Lung microvascular endothelial cell (primary cell): ENCODE measurements at places on chromosomes 16 and 17. TPM values are rescaled to one million over a fixed set of nuclear protein-coding genes. Genes with fewer than 3 reads are reported as not detected.

- DNase-seq = no peak
Measured at GRCh38 chr17:13134076-13134475, 116.2 kb upstream of the ELAC2 start.

Gene TAF15
- 54.5 and 65.7 TPM in 2 replicates for total RNA-seq

- peak; percentile 87 for DNase-seq
Measured at GRCh38 chr17:34252444-34253138, 2.5 kb upstream of the CCL2 start.

- DNase-seq = peak; percentile 67
Measured at GRCh38 chr17:45311760-45312476, 4.9 kb downstream of the MAP3K14 start.

DNA sequence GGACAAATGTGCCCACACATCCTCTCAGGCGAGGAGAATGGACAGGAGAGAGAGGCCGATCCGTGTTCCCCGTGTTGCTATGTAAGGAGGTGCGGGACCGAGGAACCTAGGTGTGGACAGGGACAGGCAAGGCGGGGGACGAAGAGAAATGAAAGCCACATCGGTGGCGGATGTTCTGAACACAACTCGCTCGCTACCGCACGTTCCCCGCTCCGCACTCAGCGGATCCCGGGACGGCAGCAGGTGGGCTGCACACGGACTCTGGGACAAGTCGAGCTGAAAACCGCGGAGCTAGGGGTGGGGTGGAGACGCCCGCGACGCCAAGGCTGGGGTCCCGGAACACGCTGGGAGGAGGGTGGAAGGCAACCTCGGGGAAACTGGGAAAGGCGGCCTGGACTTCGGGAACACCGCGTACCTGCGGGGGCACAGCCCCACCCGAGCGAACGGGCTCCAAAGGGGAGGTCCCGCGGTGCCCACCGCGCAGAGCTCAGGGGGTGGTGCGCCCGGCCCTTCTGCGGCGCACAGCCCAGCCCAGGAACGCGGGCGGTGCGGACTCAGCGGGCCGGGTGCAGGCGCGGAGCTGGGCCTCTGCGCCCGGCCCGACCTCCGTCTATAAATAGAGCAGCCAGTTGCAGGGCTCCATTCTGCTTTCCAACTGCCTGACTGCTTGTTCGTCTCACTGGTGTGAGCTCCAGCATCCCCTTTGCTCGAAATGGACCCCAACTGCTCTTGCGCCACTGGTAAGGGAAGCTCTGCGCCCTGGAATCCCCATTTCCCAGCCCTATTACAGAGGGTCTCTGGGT, at the start of gene MT1E:
Gene MT1E, plus strand, starts transcription at position 642 of the 803 bp plus-strand sequence. Its CDS starts 71 bp downstream, at position 713.
- DNase-seq = peak; percentile 77

Gene SPATA32
- not detected in 2 replicates for total RNA-seq

GRCh38 chr17:78957128-78957527, 22.6 kb downstream of the LGALS3BP start:
- no peak for DNase-seq

DNA sequence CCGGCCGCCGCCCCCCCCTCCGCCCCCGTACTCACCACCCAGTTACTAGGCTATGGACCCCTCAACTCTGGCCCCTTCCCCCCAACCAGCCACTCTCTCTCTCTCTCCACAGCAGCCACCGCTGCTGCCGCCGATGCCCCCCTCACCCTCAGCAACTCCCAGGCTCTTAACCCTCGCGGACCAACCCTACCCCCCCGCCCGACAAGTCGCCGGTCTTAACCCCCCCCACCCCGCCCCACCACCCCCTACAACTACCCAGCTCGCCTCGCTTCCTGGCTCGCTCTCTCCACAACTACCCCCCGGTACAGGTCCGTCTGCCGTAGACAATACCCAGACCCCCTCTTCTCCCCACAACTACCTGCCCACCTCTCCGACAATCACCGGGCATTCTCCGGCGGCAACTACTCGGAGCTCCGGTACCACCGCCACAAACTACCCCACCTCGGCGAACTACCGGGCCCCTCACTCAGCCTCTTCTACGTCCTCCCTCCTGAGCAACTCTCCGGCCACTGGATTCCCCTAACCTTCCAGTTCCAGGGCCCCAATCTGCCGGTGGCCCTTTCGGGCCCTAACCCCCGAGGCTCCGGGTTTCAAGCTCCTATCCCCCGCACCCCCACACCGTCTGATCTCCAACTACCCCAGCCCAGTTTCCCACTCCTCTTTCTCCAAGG, 702 bp downstream of the PHF23 start:
- peak; percentile 40 for DNase-seq

Gene HOXB6
- total RNA-seq = 0.40 and 0.87 TPM in 2 replicates

Gene CARD14
- total RNA-seq = 0.22 and 0.40 TPM in 2 replicates

GRCh38 chr17:78107976-78108725, 20.4 kb downstream of the TMC6 start:
- no peak for DNase-seq

Gene BMERB1
- total RNA-seq = 12.3 and 15.5 TPM in 2 replicates

- peak; percentile 51 for DNase-seq
Measured at GRCh38 chr16:31354394-31355291, at the start of gene ITGAX. Gene ITGAX (plus strand): TSS chr16:31355176. CDS start chr16:31355255, 79 bp downstream.

GRCh38 chr16:29868396-29869009, 5.5 kb upstream of the CDIPT start:
- no peak for DNase-seq

- no peak for DNase-seq
Measured at GRCh38 chr17:66548659-66549310, 246.4 kb downstream of the PRKCA start.

DNA sequence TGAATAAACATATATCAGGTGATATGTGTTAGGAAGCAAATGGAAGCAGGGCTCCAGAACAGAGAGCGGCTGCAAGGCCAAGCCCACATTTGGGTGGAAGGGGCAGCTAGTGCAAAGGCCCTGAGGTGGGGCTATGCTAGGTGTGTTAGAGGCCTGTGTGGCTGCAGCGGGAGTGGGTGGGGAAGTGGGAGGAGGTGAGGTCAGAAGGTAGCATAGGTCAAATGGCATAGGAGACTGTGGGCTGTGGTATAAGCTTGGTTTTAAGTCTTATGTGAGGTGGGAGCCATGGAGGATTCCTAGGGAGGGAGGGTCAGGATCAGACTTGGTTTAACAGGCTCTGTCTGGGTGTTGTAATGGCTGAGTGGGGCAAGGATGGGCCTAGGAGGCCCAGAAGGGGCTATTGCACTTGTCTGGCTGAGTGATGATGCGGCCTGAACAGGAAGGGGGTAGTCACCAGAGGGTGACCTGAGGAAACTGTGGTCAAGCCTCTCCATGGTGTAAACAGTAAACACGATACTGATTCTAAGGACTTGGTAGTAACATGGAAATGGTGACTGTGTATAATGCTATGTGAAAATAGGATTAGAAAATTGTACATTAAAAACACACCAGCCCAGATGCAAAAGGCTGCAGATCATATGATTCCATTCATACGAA, 31.1 kb downstream of the RAI1 start:
- DNase-seq = peak; percentile 71

GRCh38 chr17:27804113-27804512, 3.8 kb upstream of the NOS2 start:
- DNase-seq = no peak

Gene MLKL
- 8.9 and 10.9 TPM in 2 replicates for total RNA-seq

DNA sequence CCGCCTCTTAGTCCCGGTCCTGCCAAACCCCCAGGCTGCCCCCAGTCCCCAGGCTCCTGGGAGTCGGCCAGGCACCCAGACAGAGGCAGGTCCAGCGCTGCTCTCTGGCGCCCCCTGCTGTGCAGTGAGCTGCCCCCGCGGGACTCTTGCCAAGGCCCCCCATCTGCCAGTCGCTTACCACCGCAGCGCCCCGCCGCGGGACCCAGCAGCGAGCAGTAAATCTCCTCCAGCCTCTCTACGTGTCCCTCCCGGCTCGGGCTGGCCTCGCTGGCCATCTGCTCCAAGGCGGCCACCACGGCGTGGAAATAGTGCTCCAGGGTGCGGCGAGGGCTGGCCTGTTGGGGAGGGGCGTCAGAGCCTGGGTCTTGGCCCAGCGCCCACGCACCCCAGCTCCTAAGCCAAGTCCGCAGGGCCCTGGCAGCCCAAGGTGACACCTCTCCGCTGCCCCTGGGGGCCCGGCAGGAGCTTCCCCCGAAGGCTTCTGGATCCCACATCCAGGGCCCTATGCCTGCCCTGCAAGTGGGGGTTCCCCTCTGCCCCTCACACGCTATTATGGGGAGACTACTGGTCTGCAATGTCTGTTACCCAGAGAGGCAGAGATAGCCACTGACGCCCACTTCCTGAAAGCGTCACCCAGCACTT, 33.7 kb upstream of the MFSD6L start:
- peak; percentile 13 for DNase-seq

DNA sequence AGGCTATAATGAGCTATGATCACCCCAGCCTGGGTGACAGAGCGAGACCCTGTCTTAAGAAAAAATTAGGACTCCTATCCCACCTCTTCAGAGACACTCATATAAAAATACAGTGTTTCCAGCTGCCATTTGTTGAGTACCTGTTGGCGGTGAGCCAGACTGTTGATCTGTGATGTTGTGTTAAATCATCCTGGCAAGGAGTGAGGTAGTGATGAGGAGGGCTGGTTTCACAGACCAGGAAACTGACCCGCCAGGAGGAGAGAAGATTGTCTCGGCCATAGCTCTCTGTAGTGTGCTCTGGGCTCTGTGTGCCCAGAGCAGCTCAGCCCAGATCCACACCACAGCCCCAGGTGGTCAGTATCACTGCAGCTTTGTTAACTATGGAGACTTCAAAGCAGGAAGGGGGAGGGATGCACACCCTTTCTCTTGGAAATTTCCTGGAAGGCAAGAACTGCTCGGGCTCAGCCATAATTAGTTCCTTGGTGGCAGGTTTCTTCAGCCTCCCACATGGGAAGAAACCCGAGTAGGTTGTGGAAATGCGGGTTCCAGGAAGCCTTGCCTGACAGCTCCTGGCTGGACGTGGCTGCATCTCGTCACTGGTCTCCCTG, 343.0 kb downstream of the SNX29 start:
- no peak for DNase-seq

Gene CCL16
- total RNA-seq = under 0.01 TPM in 1 of 2 replicates, not detected in the other

DNA sequence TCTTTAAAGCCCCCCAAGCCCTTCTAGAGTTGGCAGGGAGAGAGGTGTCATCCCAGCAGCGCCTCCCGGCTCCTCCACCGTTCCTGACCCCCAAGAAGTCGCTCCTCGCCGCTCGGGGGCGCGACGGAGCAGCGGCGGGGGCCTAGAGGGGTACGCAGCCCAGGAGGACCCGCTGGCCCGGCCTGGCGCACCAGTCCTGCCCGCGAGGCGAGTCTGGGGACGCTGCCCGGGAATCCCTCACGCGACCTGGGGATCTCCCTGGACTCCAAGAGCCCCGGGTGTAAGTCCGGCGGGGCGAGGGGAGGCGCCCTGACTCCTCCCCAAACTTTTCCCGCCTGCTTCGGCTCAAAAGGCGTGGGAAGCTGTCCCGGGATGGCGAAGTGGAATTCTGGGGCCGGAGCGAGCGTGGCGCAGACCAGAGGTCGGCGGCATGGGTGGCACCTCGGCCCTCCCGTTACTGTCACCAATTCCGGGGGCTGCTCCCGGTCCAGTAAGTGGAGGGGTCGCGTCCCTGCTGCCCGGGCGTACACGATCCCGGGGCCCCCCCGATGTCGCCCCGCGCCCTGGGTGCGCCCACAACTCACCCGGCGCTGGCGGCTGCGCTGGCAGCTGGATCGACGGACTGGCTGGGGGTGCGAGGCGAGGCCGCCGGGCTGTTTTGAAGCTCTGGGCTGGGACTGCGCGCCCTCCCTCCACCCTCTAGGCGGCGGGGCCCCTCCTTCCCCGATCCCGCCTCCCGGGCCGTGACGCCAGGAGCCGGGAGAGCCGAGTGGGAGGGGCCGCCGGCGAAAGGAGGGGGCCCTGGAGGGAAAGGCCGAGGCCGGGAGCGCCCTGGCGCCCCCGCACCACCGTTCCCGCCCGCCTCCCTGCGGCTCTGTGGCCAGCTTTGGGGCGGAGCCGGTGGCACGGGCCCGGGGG, at the start of gene EMP2:
Gene EMP2, minus strand, starts transcription at position 634 of the 918 bp plus-strand sequence. CDS start 32,981 bp downstream, outside the sequence.
- DNase-seq = peak; percentile 83

GRCh38 chr16:47064775-47065174, 79.0 kb downstream of the NETO2 start:
- DNase-seq = no peak

- DNase-seq = no peak
Measured at GRCh38 chr16:88881007-88881615, 14.7 kb upstream of the PABPN1L start.

Gene CCDC40
- total RNA-seq = 0.87 and 4.0 TPM in 2 replicates

Gene LGALS9B
- total RNA-seq = not detected in 2 replicates

DNA sequence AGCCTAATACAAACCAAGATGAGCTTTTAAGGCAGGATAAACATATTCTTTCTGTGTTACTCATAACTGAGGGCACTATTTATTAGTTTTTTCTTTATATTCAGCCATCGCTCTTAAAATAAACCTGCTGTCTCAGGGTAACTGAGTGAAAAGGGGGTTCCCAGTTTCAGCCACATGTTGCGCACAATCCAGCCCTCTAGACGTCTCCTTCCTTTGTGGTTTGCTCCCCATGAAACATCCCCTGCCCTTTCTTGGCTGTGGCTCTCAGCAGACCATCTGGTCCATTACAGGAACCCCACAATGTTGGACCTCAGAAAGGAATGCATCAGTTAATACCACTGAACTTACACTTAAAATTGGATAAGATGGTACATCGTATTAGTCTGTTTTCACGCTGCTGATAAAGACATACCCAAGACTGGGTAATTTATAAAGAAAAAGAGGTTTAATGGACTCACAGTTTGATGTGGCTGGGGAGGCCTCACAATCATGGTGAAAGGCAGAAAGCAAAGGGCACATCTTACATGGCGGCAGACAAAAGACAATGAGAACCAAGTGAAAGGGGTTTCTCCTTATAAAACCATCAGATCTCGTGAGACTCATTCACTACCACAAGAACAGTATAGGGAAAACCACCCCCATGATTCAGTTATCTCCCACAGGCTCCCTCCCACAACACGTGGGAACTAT, 12.6 kb upstream of the IL21R start:
- DNase-seq = no peak

GRCh38 chr16:16817196-16817595, 438.3 kb downstream of the NPIPA7 start:
- DNase-seq = no peak

Gene AANAT
- not detected in 2 replicates for total RNA-seq

DNA sequence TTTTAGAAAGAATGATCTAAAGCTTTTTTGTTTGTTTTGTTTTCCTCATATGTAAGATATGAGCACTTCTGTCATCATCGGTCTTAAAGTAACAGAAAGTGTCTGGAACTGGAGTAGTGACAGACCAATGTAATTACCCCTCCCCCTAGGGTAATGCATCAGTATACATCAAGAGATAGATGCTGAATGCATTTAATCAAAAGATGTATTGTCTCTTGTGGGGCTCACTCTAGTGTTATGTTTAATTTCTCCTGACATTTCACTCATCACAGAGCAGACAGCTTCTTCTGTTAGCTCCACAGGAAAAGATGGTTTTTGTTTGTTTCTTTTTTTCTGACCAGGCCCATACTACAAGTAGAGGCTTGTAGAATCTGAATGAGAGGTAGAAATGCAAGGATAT, 168.7 kb upstream of the C17orf78 start:
- DNase-seq = no peak

Gene TNK1
- total RNA-seq = 1.5 and 1.8 TPM in 2 replicates
